Skin of body (tissue), 3 donors: ENCODE measurements at places on chromosomes 6 and 20.
A peak's percentile ranks its signal among the peaks of the same experiment; 100 is the strongest.

- DNase-seq = no peak
Measured at GRCh38 chr6:154138793-154139192, 99.8 kb downstream of the OPRM1 start.

DNA sequence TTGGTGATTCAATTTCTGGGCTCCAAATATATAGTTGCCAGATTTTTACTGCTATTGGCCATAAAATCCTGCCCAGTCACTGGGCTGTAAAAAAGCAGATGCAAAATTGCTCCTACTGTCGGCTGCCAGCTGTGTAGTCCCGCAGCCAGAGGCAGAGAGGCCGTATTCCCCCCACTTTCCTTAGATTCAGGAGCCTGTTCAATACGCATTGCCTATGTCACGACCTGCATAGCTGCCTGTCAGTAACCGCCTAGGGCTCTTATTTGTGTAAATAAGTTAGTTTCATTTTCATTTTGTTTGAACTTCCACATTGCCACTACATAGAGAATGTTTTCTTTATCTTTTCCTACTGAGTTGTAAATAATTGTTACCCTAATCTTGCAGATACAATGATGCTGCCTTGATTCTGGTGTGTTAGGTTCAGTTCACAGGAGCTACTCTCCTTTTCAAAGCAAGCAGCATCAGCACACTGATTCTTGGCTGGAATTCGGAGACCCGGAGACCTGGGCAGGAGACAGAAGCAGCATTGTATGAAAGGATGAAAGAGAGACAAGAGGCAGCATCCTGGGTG, 46.0 kb upstream of the UST start:
- peak; percentile 22 for DNase-seq

- peak; percentile 30 for DNase-seq
Measured at GRCh38 chr20:53331151-53331973, 262.3 kb downstream of the ZNF217 start.

- DNase-seq = no peak
Measured at GRCh38 chr6:73774311-73774774, 78.3 kb downstream of the CD109 start.

- DNase-seq = no peak
Measured at GRCh38 chr6:456358-456867, 64.9 kb downstream of the IRF4 start.

- DNase-seq = no peak
Measured at GRCh38 chr6:108293527-108294296, 1.1 kb upstream of the AFG1L start.

- DNase-seq = no peak
Measured at GRCh38 chr6:70272071-70272470, 30.8 kb downstream of the COL9A1 start.

GRCh38 chr6:41940759-41941279, 789 bp downstream of the CCND3 start:
- DNase-seq = no peak

DNA sequence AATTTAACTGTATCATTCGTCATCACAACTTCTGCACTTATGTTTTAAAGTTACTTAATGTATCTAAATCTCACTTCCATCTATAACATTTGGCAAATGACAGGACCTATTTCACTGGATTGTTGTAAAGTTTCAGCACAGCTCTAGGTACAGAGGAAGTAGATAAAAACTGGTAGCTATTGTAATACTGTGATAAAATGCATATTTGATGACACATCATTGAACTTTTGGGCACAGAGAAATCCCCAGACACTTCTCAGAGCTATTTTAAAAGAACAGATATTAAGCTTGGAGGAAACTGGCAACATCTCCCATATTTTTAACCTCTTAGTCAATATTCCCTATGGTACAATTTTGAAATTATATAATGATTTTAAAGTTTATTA, 138.7 kb downstream of the RFPL4B start:
- peak; percentile 38 for DNase-seq

GRCh38 chr6:125149256-125150144, 4.1 kb upstream of the TPD52L1 start:
- DNase-seq = no peak

GRCh38 chr6:45789238-45789637, 226.4 kb downstream of the CLIC5 start:
- DNase-seq = no peak

DNA sequence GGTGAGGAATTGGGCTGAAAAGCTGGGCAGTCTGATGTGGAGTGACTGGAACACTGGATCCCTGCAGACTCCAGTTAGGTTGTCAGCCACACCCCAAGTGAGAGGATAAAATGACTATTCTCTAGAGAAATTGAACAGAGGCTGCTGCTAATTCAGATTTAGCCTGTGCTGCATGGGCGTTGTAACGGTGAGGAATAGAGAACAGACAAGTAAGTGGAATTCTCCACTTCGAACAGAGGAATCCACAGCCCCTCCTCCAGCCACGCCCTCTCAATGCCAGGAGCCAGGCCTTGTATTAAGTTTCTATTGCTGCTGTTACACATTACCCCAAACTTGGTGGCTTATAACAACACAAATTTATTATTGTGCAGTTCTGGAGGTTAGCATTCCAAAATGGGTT, 109.3 kb downstream of the CFAP61 start:
- DNase-seq = no peak

DNA sequence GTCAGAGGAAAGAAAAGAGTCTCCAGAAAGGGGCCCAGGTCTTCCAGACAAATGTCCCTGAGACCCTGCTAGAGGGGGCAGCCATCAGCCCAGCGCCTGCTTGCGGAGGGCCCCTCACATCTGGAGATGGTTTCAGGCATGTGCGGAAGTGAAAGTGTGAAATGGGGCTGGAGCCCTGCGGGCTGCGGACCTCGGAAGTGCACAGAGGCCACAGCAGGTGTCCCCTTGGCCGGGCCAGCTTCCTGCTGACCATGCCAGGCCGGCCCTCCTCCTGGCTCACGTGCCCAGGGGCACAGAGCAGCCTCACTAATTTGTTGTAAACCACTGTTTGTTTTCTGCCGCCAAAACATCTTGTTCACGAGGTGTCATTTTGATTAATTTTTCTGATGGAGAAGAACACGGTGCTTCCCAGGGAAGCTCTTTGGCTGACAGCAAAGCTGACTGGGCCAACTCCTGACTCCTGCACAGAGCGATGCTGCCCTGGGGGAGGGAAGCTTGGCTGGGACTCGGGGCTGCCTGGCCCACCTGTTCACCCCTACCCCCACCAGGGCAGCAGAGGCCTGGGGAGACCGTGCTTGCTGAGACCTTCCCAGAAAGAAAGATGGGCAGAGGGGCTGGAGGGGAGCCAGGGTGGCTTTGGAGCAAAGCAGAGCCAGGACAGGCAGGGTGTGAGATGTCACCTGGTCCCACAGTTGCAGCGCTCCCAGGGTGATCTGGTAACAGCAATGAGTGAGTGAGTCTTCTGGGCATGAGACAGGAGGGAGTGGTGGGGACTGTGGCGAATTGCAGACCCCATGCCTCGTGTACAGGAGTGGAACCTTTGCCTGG, 54.2 kb downstream of the BCAS4 start:
- DNase-seq = no peak
